ENCODE measurements at places on chromosomes 2 and 18.

GRCh38 chr2:17958466-17959092 lies 80.1 kb downstream of the KCNS3 start:
- peak; percentile 16 for DNase-seq

- no peak for DNase-seq
Observed at GRCh38 chr2:136375017-136375901, 257.3 kb upstream of the CXCR4 start.

GRCh38 chr18:57841568-57841967 lies 38.5 kb upstream of the ATP8B1 start:
- DNase-seq, result no peak

DNA sequence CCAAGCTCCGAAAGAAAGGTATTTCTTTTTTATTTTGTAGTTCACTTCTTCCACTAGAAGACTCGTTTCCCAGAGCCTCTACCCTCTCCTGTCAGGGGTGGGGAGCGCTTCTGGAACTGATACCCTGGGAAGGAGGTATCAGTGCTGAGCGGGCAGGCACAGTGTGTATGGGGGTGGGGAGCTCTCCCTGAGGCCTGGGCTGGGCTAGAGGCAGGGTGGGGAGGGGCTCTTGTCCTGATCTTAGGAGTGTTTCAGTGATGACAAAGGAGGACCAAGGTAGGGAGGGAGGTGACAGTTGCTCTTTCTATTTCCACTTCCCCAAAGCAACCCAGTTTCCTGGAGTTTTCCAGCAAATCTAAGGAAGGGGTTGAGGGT lies 65.4 kb downstream of the ARHGAP25 start:
- no peak for DNase-seq

DNA sequence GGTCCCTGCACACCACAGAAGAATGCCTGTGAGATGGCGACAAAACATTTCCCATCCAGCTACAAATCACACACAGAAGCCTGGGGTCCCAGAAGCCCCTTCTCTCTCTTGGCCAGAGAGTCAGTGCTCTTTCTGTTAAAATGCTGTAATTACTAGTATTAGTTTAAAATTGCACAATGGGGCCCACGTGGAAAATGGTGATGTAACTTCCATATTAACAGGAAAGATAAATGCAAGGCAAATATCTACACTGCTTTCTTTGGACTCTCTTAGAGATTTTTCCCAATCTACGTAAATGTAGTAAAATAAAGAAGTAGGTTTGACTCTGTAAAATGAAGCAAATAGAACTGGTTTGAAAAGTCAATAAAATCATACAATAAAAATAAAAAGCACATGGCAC lies 113.9 kb upstream of the TFCP2L1 start:
- DNase-seq, result no peak

DNA sequence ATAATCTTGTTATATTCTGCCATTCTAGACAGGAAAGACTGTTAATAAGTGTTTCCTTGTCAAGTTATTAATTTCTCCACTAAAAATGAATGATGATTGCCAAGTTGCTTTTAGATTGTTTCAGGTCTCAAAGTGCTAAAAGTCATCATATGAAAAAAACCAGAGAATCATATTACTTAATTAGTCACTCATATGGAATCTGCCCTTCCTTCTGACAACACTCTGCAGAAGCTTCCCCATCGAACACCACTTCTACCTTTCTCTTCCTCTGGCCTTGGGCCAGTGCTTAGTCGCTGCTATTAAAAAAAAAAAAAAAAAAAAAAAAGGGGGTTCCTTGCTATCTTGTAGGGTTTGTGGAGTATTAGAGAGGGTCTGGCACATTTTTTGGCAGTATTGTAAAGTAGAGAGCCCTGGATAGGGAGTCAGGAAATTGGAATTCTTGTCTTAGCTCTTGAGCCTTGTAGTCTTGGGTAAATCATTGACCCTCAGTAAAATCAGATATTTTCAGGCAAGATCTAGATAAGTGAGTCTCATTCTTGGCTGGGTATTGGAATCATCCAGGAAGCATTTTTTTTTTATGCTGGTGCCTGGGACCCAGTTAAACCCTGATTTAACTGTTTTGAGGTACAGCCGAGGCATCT lies 141.7 kb upstream of the CCDC68 start:
- peak; percentile 56 for DNase-seq

DNA sequence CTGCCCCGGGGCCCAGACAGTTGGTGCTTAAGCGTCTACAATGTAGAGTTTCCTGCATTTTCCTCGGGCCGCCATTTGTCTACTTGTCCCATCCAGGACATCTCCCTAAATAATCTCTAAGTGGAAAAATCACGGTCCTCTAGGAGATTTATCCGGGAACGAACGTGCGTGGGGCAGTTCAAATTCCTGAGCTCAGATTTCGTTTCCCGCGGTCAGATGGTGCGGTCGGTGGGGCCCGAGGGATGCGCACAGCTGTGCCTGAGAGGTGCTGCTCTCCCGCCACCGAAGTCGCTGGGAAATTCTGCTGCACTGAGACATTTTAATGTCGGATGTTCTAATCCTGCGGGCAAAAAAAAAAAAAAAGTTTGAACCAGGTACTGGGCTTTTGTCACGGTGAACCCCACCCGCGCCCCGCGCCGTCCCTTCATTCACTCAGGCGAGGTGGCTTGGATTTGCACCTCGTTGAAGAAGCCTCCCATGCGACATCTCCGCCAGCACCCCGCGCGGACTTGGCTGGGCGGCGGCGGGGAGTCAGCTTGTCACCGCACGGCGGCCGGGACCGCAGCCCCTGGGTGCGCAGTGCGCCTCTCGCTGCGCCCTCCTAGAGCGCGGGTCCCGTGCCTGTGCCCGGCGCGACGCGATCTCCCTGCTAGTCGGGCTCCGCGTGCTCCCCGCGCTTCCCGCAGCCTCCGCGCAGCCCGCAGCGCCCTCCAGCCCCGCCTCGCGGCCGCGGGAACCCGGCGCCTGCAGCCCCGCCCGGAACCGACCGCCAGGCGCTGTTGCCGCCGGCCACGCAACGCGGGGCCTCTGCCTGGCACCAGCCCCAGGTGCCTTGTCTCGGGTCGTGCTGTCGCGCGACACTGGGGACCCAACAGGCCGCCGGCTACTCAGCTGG lies 191.9 kb upstream of the TCF4 start:
- DNase-seq, result peak; percentile 62

DNA sequence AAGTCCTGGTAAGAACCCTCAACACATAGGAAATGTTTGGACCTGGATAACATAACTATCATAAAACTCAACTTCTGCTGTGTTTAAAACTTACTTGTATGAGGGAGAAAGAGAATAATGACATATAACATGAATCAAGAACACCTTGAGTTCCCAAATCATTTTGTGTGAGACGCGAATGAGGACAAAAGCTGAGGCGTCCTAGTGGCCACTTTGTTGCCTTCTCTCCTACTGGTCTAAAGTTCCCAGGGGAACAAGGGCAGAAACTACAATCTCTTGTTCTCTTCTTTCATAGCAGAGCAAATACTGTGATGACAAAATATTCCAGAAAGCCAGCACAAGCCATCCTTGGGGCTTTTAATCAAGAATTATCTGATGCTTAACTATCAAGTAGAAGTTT lies 8.3 kb upstream of the LCT start:
- DNase-seq, result no peak

- DNase-seq, result peak; percentile 58
Observed at GRCh38 chr2:218285604-218286003, 6.7 kb downstream of the TMBIM1 start.

- no peak for DNase-seq
Observed at GRCh38 chr2:7987992-7988391, 693.9 kb upstream of the ID2 start.

- DNase-seq, result no peak
Observed at GRCh38 chr18:54030434-54030833, 194.0 kb downstream of the MBD2 start.

DNA sequence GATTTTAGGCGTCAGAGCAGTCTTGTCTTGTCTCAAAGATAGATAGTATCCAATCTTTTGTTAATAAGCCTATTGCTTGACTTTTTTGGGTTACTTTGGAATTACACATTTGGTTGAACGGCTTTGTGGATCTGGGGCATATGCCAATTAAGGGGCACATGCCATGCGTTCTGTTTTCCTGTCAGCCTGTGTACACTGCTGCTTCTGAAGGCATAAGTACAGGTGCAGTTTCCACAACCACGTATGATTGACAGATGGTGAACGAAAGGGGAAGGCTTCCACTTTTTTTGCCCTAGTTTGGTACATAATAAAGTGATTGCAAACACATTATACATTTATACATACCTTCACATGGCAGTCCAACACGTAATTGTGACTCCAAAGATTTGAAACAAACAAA lies 102.3 kb downstream of the RAPH1 start:
- no peak for DNase-seq

GRCh38 chr2:47767880-47768609 lies 14.9 kb upstream of the MSH6 start:
- DNase-seq, result peak; percentile 79

DNA sequence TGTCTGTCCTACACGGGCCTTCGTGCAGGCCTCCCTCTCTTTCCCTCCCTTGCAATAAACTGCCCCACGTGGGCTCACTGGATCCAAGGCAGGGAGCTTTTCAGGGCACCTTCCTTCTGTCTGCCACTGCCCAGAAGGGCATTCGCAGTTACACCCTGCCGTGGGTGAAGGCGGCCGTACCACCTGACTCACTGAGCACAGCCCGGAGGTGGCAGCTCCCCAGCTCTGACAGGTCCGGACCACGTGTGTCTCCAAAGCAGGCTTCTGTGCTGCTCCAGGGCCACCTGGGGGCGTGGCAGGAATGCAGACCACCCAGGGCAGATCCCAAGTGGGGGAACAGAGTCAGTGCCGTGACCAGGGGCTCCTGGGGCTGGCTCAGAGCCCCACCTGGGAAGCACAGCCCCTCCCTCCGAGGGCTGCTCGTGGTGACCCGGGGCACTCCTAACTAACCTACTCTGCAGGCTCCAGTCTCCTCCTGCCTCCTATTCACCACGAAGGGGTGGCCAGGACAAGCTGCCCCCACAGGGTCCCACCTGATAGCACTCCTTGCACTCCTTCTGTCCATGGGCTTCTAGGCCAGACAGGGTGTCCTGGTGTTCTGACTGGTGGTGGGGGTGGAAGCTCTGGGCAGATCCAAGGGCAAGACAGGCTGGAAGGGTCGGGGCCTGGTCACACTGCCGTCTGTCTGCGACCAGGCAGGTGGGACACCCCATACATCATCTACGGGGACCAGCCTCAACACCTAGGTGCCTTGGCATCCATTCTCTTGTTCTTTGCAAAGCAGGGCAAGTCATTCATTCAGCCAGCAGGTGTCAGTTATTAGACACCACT lies 9.7 kb downstream of the SNED1 start:
- no peak for DNase-seq

- no peak for DNase-seq
Observed at GRCh38 chr2:44522846-44523245, 161.1 kb downstream of the CAMKMT start.

- DNase-seq, result peak; percentile 79
Observed at GRCh38 chr2:64698668-64699444, 45.1 kb upstream of the SERTAD2 start.

DNA sequence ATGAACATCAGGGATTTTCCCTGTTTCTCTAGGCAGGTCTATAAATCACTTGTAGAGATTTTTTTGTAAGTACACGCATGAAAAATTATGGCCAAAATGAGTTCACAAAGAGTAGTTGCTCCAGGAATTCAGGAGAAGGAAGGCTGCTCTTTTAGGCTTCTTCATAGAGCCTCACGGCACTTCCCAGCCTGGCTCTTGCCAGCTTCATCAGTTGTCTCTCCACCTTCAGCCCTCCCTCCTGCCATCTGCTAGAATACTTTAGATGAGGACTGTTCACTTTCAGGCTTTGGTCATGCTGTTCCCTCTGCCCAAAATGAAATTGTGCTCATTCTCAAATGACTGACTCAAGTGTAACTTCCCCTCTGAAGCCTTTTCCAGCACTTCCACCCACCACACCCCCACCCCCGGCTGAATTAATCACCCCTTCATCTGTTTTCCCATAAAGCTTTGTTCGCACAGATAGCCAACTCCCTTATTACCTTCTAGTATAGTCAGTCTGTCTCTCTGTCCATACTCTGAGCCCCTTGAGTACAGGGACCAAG lies 1.8 kb upstream of the ABCA12 start:
- no peak for DNase-seq

DNA sequence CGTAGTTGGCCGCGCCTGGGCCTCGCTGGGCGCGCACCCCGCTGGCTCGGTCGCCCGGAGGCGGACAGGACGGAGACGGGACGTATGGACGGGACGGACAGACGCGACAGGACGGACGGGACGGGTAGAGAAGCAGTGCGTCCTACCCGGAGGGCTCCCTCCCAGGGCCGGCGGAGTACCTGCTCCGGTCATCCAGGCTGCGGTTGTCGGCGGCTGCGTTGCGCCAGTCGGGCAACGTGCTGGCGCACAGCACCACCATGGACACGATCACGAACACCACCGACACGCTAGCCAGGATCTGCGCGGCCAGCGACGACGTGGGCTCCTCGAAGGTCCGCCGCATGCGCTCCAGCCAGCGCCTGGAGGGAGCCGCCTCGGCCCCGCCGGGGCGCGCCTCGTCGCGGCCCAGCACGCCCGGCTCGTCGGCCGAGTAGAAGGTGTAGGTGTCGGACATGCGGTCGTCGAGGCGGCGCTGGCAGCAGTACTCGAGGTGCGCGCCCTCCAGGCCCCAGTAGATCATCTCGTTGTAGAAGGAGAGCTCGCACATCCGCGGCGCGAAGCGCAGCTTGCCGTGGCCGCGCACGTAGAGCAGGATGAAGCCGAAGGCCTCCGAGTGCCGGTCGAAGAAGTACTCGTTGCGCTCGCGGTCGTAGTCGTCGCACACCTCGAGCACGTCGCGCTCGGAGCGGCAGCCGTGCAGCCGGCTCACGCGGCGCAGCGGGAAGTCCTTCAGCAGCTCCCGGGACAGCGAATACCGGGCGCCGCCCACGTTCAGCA lies 903 bp downstream of the KCNG3 start:
- peak; percentile 20 for DNase-seq

- DNase-seq, result no peak
Observed at GRCh38 chr2:181146171-181146570, 165.8 kb downstream of the UBE2E3 start.

DNA sequence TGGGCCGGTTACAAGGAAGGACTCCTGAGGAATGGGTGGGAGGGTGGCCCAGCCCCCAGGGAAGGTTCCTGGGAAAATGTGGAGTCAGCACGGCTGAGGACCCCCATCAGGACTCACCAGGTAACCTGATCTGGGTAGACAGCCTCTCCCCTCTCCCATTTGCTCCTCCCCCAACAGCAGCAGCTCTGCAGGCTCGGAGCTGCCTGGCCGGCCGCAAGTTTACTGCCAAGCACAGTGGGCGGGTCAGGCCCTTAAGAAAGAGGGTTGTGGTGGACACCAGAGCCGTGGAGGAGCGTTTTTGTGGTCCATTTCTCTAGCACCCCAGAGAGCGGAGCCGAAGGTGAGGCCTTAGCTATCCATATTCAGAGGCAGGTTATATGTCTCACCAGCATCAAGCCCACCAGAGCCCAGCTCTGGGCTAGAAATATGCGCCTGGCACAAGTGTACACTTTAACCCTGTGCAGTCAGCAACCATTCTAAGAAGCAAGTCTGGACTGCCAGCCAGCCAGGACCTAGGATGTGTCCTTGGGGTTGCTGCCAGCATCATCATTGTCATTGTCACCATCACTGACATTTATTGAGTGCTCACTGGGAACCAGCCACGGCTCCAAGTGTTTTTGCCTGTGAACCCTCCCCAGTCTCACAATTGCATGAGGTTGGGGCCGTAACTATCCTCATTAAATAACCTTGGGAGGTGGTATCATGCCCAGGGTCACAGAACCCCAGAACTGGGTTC lies 190.1 kb downstream of the KLHL29 start:
- DNase-seq, result no peak
